NCI-H2171 treated with DMSO at 0.1 percent for 48 hours (cell line): ENCODE measurements at places on chromosomes 7 and 10.

DNA sequence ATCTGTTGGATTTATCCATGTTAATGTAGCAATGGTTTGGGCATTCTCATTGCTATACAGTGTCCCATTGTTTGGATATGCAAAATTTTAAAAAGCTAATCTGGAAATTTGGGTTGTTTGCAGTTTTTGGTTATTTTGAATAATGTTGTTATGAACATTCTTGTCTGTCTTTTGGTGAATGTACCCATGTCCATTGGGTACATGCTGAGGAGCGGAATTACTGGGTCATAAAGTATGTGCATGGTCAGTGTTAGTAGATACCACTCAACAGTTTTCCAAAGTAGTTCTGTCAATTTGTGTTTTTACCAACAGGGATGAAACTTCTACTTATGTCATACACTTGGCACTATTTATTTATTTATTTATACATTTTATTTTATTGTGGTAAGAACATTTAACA lies 153.9 kb downstream of the LRMDA start:
- DNase-seq, result no peak

GRCh38 chr7:69599286-69599954 lies 1.1 kb downstream of the AUTS2 start:
- DNase-seq, result peak; percentile 39

GRCh38 chr7:136245327-136246004 lies 268.3 kb upstream of the MTPN start:
- DNase-seq, result no peak

GRCh38 chr7:98733036-98733435 lies 116.0 kb downstream of the NPTX2 start:
- peak; percentile 63 for DNase-seq
